Endothelial cell of umbilical vein (primary cell): ENCODE measurements at places on chromosomes 6 and 20. TPM values are rescaled to one million over a fixed set of nuclear protein-coding genes. Genes with fewer than 3 reads are reported as not detected.

DNA sequence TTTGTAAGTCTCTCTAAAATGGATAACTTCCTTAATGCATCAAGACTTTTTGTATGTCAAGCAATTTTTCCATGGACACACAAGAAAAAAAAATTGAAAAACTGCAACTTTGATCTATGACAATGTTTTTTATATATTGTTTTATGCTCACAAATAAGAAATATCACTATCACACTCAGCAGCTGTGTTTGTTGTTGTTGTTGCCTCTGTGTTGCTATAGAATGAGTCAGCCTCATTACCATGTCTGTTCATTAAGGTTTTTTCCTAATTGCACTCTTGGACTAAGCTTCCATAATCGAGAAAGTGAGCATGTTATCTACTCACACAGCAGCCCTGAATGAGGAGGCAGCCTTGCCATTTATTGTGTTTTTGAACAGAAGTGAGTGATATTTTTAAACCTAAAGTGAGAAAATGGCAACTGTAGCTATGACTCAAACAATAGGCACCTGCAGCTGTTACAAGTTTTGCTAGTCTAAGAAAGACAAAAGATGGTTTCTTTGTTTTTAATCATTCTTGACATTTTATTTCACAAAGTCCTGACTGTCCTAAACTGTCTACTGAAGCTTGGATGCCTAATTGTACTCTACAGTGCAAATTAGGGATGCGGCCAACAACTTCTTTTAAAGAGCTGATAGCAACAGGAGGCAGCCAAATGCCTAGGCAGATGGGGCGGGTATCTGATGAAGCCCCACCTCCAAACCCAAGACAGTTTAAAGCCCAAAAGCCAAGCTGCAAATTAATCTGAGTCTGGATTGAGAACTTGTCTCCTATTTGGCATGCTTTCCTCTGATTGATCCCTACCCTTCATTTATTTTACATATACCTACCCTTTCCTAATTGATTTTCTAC, 77.9 kb upstream of the DOK5 start:
- no peaks in the 10 kb centered on the region for H3K4me1 ChIP-seq
- DNase-seq = peak; percentile 42
- no peaks in the 10 kb centered on the region for H3K36me3 ChIP-seq
- H3K27ac ChIP-seq = no peak overlapping the region
- H3K4me3 ChIP-seq = no peak overlapping the region

DNA sequence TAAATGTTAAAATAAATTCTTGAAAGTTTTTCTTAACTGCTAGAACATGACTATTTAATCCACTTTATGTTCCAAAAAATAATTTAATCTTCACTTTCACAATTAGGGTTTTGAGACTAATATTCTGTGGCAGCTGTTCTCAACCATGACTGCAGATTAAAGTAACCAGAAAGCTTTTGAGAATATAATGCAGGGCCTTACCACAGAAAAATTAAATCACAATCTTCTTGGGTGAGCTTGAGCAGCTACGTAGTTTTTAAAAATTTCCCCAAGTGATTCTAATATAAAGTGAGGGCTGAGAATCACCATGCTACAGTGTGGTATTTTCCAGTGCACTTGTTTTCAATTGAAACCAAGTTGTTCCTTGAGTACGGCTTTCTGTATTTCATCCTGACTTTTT, 196.6 kb upstream of the PTCHD4 start:
- H3K4me3 ChIP-seq = no peak overlapping the region
- no peak overlapping the region for H3K27ac ChIP-seq
- H3K27me3 ChIP-seq = no peaks in the 10 kb centered on the region
- no peaks in the 10 kb centered on the region for H3K36me3 ChIP-seq

GRCh38 chr6:18139935-18140621, 14.8 kb downstream of the TPMT start:
- H3K27me3 ChIP-seq = no peaks in the 10 kb centered on the region
- no peak for DNase-seq
- no peaks in the 10 kb centered on the region for H3K4me1 ChIP-seq
- H3K36me3 ChIP-seq = no peaks in the 10 kb centered on the region
- H3K4me3 ChIP-seq = no peak overlapping the region
- no peak overlapping the region for H3K27ac ChIP-seq

DNA sequence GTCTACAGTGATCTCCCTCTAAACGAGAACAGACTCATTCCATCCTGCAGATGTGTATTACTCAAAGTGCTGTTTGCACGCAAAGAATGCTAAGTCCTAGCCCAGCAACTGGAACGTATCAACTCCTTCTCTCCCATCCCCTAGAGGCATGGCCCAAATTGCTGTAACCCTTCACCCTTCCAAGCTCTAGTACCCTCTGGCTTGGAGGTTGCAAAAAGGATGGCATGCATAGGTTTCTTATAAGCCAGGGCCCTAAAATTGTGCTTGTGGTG, 71.5 kb upstream of the TGM3 start:
- H3K27ac ChIP-seq = no peak overlapping the region
- H3K4me1 ChIP-seq = no peaks in the 10 kb centered on the region
- DNase-seq = no peak
- H3K27me3 ChIP-seq = no peaks in the 10 kb centered on the region
- no peaks in the 10 kb centered on the region for H3K36me3 ChIP-seq

- H3K36me3 ChIP-seq = no peaks in the 10 kb centered on the region
- DNase-seq = peak; percentile 78
- no peaks in the 10 kb centered on the region for H3K27me3 ChIP-seq
- H3K27ac ChIP-seq = peak overlapping the region; percentile 30
Measured at GRCh38 chr6:77447254-77447653, 16.0 kb downstream of the HTR1B start.

- peak overlapping the region; percentile 32 for H3K27ac ChIP-seq
- no peaks in the 10 kb centered on the region for H3K36me3 ChIP-seq
- peaks cover 11% of the 10 kb centered on the region for H3K4me1 ChIP-seq
Measured at GRCh38 chr6:57173056-57173885, 1.1 kb downstream of the BAG2 start.

DNA sequence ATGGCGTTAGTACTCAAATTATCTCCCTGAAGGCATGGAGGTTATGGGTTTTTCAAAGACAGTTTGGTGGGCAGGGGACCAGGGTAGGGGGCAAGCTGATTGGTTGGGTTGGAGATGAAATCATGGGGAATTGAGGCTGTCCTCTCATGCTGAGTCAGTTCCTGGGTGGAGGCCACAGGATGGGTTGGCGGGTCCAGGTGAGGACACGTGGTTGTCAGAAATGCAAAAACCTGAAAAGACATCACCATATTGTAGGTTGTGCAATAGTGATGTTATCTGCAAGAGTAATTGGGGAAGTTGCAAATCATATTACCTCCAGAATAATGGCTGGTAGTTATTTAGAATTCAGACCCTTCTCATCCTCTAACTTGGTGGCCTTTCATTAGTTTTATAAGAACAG, 30.1 kb downstream of the GPX6 start:
- peaks cover 6% of the 10 kb centered on the region for H3K4me1 ChIP-seq
- no peaks in the 10 kb centered on the region for H3K36me3 ChIP-seq
- DNase-seq = no peak
- H3K27me3 ChIP-seq = no peaks in the 10 kb centered on the region

The TAF8 gene
- 32.4 and 32.9 TPM in 2 replicates for total RNA-seq
